ENCODE measurements at places on chromosomes 5 and 9. TPM values are rescaled to one million over a fixed set of nuclear protein-coding genes. Genes with fewer than 3 reads are reported as not detected.

The IL4 gene
- not detected for total RNA-seq

The FAM221B gene
- not detected for total RNA-seq

The WNT8A gene
- not detected for total RNA-seq

The PAXX gene
- total RNA-seq, result 8.0 TPM

The BARHL1 gene
- not detected for total RNA-seq

The FLT4 gene
- total RNA-seq, result 0.33 TPM

The LRRC19 gene
- not detected for total RNA-seq

The RPP25L gene
- total RNA-seq, result 15.1 TPM

The GRXCR2 gene
- total RNA-seq, result not detected

The ACSL6 gene
- 0.17 TPM for total RNA-seq

The WWC1 gene
- total RNA-seq, result 0.99 TPM

The PFN3 gene
- not detected for total RNA-seq

The MYOZ3 gene
- 2.3 TPM for total RNA-seq

The FGF18 gene
- not detected for total RNA-seq

The ANXA2R gene
- total RNA-seq, result 1.8 TPM

The MTMR12 gene
- 18.0 TPM for total RNA-seq

The MAT2B gene
- 38.9 TPM for total RNA-seq

The MEIKIN gene
- total RNA-seq, result not detected

The SPAAR gene
- total RNA-seq, result 0.26 TPM

The HTR1A gene
- total RNA-seq, result not detected

The STKLD1 gene
- total RNA-seq, result 0.33 TPM

The CDC20B gene
- 0.07 TPM for total RNA-seq

The PTGES2 gene
- 75.7 TPM for total RNA-seq

The NFIB gene
- 39.1 TPM for total RNA-seq

The EIF4E1B gene
- not detected for total RNA-seq

The PCDHB11 gene
- total RNA-seq, result 0.69 TPM

The SHISAL2B gene
- total RNA-seq, result not detected

The ANAPC2 gene
- 24.6 TPM for total RNA-seq

The FAM78A gene
- total RNA-seq, result 0.69 TPM

The SLC34A3 gene
- not detected for total RNA-seq

The NIPAL4 gene
- 0.07 TPM for total RNA-seq

The DNAI1 gene
- total RNA-seq, result 0.03 TPM

All from smooth muscle cell of the pulmonary artery (primary cell).